ENCODE measurements at places on chromosomes 2 and 18.

DNA sequence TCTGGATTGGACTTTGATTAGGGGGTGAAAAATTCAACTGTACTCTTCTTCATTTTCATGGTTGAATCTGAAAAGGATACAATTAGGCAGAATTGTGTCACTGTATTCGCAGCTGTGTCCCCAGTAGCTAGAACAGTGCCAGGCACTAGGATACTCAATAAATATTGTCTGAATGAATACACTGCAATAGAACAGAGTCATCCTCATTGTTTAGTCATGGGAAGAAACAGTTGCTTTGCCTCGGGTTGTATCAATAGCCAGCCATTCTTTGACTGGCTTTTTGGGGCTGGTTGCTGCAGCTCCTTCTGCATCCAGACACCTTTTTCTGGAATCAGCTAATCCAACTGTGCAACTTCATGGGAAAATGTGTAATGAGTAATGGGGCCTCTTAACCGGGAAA lies 18.1 kb upstream of the DYNC1I2 start:
- DNase-seq: no peak

GRCh38 chr18:3207565-3207964 lies 12.2 kb downstream of the MYOM1 start:
- DNase-seq: no peak

GRCh38 chr2:140658760-140659692 lies 1471.8 kb downstream of the LRP1B start:
- DNase-seq: no peak

DNA sequence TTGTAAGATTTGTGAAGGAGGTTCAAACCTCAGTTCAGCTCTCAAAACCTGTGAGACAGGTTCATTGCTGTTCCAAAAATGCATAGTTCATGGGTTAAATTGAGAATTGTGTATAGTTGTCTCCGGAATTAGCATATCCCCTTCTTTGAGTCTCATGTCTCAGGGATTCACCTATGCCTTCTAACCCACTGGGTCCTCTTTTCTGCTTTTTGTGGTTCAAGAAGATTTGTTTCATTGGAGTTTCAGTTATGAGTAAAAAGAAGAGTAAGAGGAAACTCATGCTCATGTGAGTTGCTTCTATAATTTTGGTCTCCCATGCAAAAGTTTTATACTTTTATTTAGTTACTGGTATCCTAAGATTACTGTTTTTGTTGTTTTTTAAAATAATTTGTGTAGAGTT lies 1219.8 kb upstream of the ZEB2 start:
- no peak for DNase-seq

DNA sequence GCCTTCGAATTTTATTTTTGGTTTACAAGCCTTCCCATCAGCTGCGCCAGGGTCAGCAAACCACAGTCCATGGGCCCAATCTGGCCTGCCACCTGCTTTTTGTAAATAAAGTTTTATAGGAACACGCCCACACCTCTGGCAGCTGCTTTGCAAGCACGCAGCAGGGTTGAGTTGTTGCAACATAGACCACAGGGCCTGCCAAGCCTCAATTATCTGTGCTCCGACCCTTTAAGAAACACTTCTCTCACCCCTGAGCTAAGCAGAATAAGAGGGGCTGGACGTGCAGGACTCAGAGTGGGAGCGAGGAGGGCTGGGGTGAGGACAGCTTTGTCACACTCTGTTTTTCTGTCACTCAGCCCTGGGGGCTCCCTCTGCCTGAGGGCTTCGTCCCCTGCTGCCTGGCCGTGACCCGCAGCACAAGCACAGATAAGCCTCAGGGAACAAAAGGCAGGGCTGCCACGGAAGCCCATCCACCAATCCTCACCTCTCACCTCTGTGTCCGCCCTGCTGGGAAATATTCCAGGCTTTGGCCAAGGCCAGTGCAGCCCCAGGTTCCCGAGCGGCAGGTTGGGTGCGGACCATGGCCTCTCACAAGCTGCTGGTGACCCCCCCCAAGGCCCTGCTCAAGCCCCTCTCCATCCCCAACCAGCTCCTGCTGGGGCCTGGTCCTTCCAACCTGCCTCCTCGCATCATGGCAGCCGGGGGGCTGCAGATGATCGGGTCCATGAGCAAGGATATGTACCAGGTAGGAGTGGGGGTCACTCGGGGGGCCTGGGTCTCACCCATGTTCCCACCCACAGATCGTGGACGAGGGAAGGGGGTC lies at the start of gene AGXT:
Gene AGXT, plus strand, starts transcription at position 539 of the 823 bp plus-strand sequence. Its CDS starts 42 bp downstream, at position 581.
- DNase-seq: no peak

DNA sequence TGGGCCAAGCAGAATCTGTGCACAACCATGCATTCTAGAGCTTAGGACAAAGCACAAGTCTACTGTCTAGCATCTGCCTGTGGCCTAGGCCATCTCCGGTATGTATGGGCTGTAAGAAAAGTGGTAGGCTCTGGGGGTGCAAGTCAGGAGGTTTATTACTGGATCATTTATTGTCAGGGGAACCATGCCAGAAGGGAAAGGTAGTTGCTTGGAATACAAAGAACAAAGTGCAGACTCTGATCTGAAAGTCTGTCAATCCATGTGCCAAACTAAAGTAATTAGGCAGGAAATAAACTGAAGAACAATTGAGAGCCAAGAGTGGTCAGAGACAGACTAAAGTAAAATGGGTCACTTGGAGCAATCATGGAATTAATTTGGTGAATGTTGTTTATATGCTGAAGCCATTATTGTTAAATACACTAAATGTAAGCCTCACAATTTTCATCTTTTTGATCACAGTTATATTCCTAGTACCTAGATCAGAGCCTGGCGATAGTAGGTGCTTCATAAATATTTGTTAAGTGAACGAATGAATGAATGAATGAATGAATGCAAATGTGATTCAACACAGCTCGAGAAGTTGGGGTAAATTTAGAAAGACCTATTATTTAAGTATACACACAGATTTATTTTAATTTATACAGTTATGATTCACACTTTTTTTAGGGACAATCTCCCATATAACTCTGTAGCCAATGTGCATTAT lies 260.7 kb upstream of the STON1 start:
- DNase-seq: no peak

GRCh38 chr2:83481436-83481835 lies 977.6 kb downstream of the SUCLG1 start:
- no peak for DNase-seq

DNA sequence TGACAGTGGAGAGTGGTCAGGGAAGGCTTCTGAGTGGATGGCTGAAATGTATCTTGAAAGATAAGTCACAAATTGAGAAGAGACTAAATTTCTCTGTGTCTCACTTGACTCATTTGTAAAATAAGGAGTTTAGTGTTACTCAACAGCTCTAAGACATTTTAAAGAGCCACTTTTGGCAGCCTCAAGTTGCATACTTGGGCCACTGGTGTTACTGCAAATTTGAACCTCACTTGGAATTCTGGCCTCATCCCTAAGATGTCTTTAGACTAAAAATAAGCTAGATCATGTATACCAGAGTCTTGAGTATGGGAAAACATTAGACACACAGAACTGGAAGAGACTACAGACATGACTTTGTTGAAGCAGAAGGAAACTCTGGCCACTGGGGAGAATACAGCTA lies 4.5 kb upstream of the MTLN start:
- DNase-seq: no peak

DNA sequence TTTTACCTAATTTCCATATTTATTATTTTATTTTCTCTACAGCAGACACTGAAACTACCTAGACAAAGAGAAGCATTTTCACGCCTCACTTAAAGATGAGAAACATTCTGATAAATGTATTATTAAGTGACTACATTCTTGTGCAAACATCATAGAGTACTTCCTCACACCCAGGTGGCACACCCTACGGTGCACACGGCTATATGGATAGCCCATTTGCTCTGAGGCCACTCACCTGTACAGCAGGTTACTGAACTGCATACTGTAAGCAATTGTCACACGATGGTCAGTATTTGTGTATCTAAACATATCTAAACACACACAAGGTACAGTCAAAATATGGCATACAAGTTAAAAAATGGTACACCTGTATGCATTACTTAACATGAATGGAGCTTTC lies 481.4 kb downstream of the CMPK2 start:
- DNase-seq: no peak

DNA sequence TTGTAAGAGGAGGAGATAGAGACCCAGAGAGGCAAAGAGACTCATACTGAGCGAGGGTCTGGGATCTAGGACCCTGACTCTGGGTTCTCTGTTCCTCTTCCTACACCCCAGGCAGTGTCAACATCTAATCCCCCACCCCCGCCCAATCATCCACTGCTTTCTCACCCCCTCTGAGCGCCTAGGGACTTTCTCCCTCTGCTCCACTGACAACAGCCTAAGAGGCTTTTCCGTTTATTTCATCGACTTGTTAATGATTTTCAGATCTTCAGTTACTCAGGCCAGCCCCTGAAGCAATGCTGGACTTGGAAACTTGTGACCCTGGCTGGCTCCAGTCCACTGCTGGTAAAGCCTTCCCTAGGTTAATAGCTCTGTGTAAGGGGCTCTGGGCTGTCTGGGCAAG lies 65.1 kb downstream of the TFCP2L1 start:
- no peak for DNase-seq

GRCh38 chr2:135925571-135925970 lies 49.3 kb upstream of the MCM6 start:
- no peak for DNase-seq

- DNase-seq: no peak
Measured at GRCh38 chr2:230525682-230526081, 109.7 kb downstream of the SP100 start.

DNA sequence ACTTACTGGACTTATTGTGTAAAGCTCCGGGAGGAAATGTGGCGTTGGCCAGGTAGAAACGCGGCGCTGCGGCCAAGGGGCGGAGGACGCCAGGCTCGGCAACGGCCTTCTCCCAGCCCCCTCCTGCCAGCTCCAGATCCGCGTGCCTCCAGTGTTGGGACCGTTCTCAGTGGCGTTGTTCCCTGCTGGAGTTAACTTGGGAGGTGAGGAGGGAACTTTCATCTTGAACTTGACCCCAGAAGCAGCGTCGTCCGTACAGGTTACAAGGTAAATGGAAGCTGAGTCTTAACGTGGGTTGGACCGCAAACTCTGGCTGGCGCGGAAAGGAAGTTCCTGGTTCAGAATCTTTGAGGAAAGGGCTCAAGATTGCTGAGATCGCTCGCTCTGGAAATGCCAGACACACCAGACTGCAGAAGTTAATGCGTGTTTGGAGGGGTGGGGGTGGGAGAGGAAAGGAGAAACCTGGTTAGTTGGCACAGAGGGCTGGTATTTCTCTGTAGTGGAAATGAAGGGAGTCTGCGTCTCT lies 1.3 kb downstream of the TANC1 start:
- DNase-seq: no peak
